ENCODE measurements at places on chromosomes 3 and 15.

DNA sequence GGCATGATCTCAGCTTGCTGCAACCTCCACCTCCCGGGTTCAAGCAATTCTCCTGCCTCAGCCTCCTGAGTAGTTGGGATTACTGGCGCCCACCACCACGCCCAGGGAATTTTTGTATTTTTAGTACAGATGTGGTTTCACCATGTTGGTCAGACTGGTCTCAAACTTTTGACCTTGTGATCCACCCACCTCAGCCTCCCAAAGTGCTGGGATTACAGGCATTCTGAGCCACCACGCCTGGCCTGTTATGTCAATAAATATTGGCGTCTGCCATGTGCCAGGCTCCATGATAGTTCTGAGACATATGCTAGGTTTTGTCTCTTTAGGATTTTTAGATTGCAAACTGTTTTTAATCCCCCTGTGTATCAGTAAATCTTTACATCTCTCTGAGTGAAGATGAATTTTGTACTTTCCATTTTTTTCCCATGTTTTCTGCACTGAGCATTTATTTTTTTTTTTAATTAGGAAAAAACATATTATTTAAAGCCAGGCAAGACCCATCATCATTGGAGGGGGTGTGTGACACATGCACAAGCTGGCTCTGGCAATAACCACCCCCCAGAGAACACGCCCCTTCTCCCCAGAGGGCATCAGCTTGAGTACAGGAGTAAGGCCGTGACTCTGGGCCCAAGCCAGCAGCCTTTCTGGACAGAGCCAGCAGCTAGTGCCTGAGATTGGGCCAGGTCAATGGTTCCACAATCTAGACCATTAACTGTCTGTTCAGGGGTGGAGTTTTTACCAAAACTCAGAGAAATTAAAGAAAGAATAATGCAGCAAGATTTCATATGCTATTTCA is 51.0 kb upstream of the ATP1B3 start:
- DNase-seq: no peak

DNA sequence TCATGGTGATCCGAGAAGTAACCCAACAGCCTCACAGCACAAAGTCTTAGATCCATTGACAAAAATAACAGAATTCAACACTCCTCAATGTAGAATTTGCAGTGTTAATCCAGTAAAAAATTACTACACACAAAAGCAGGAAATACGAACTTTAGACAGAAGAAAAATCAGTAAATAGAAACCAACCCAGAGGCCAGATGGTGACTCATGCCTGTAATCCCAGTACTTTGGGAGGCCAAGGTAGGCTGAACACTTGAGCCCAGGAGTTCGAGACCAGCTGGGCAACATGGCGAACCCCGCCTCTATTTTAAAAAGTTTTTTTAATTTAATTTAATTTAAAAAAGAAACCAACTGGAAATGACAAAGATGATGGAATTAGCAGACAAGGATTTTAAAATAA is 36.1 kb downstream of the SELENOT start:
- no peak for DNase-seq

DNA sequence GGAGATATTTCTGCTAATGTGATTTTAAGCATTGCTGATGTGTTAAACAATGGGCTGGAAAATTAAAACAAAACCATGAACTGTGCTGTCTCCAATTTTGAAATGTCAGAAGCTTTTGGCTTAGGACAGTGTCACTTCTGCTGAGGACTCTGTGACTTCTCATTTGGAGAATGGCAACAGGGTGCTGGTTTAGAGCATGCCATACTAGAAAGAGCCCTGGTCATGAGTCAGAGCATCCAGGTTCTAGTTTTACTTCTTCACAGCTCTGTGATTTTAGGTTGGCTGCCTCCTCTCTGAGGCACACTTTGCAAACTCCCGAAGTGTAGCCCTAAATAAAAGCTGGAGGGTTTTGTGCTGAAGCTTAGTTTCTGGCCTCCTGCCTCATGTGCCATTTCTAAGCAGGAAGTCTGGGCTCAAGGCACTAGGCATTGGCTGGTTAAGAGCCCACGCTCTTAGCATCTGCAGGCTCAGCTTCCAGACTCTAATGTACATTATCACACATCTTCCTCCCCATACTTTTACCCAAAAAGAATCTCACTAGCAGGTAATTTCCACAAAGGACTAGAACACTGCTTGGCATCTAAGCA is 193.8 kb downstream of the CNTN3 start:
- DNase-seq: no peak

- no peak for DNase-seq
Observed at GRCh38 chr3:99499235-99500158, 138.9 kb upstream of the COL8A1 start.

DNA sequence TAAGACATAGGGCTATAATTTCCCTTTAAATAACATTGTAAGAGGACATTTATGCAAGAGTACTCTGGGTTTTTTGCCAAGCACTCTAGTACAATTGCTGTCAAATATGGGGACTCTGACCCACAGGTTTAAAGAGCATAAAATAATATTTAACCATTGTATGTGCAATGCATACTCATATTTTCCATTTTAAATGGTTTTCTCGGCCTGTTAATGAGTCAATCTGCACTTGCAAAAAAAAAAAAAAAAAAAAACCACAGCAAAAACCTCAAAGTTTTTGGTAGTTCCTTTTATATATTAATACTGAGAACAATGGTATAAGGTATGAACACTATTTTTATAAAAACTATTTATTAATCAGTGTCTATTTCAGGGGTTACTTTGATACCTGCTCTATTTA is 304.0 kb upstream of the CBLB start:
- DNase-seq: no peak
